ENCODE measurements at places on chromosomes 1 and 21.

DNA sequence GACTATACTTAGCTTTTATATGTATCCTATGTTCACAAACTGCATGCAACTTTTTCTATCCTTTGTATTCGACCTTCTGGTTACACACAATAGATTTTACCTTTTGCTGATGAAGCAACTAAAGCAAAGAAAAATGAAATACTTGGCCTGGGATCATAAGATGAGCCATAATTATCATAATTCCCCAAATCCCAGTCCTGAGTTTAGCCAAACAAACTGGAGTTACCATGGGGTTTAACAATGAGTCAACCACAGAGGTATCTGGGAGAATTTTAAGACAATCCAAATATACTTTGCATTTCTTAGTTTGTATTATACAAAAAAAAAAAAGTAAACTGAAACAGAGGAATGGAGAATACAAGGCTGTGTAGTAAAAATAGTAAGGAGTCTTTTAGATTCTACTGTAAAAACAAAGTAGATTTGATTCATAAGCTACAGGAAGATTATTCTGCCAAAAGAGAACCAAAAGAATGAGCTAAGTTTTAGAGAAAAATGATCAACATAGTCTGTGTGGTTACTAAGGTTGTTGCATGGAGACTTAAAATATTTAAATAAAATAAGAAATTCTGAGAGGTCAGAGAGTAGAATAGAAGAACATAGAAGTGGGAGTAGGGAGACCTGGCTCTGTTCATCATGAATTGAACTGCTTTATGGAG is 60.4 kb upstream of the GORAB start:
- no peak for DNase-seq

GRCh38 chr21:20301395-20301794 is 696.8 kb upstream of the NCAM2 start:
- DNase-seq, result no peak

- peak; percentile 54 for DNase-seq
Measured at GRCh38 chr1:117607471-117607870, 1.6 kb downstream of the TENT5C start.

GRCh38 chr1:215345208-215345607 is 221.9 kb upstream of the KCTD3 start:
- DNase-seq, result no peak

DNA sequence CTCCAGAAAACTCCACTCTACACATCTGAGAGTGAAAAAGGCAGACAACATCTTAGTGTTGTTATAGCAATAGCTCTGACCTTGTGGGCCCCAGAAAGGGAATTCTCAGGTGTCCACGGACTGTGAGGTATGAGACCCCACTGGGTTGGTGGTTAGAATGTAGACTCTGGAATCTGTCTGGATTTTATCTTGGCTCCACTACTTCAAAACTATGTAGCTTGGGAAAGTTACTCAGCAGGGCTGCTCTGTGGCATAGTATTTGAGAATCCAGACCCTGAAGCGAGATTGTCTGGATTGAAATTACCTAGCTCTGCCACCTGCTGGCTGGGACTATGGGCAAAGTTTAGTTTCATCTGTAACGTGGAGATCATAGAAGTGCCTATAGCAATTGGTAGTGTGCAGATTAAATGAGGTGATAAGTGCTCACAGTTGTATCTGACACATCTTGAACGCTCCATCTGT is 25.8 kb downstream of the PRDM2 start:
- peak; percentile 60 for DNase-seq
